ENCODE measurements at places on chromosomes 16 and 17.
A peak's percentile ranks its signal among the peaks of the same experiment; 100 is the strongest.

DNA sequence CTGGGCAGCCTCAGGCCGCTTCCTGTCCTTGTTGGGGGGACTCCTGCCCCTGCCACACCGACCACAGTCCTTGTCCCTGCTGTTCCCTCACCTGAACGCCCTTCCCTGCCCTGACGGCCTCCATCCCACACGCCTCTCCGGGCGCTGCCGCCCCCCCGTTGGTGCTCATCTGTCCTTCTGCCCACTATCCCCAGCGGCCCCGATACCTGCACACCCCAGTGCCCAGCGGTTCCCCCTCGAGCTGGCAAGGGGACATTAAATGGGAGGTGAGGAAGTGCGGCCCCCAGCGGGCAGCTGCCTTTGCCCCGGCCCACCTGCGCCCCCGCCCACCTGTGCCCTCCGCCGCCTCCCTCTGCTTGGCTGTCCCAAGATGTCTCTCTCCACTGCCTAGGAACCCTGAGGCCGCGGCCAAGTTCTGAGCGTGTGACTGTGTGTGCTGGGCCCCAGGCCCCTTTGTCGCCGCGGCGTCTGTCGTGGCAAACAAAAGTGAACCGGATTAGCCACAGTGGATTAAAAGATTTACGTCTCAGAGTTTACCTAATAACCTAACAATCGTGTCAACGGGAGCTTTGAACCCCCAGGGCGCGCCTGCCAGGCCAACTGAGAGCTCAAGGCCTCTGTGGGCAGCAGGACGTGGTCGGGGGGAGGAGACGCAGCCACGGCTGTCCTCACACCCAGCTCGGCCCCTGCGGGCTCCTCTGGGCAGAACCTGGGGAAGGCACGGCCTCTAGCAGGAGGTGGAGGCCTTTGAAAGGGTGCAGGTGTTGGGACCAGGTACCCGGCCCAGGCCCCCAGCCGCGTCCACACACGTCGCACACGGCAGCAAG is 7.6 kb upstream of the AXIN1 start:
- no peak for DNase-seq

DNA sequence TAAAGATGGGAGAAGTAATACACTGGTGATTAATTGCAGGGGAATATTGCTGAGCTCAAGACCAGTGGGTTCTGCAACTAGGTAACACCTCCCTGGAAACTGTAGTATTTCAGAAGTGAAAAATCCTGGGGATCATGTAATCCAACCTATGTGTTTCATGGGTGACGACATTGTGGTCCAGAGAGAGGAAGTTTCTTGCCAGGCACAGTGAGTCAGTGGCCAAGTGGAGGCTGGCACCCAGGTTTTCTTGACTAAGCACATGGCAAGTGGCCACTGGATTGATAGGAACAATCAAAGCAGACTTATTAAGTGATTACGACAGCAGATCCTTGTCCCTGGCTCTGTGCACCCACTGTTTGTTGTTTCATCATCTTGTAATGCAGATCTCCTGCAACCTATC is 14.6 kb upstream of the CIITA start:
- no peak for DNase-seq

GRCh38 chr17:49110509-49110908 is 22.1 kb upstream of the B4GALNT2 start:
- DNase-seq, result no peak

DNA sequence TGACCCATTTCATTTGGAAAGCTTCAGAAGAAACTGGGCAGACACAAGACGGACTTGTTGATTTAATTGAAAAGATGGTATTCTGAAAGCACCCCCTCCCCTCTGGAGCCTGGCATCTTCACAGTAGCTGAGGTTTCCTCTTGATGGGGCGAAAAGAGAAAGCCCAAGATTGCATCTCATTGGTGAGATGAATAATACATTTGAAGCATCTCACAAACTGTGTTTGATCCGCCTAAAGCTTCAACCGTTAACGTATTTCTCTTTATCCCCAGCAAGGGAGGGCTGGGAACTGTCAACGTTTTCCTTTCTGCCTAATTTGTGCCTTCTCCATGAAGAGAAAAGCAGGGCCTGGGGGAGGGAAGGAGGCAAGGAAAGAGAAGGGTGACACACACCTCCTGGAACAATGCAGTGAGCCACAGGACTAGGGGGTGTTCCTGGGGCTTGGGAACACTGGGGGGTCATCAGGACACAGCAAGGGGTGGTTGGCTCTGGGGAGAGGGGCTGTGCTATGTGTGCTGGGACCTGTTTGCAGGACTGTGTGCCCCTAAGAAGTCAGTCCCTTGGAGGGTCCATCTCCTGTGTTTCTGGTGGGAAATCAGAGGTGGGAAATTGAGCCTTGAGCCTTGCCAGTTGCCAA is 18.5 kb upstream of the PIPOX start:
- no peak for DNase-seq

DNA sequence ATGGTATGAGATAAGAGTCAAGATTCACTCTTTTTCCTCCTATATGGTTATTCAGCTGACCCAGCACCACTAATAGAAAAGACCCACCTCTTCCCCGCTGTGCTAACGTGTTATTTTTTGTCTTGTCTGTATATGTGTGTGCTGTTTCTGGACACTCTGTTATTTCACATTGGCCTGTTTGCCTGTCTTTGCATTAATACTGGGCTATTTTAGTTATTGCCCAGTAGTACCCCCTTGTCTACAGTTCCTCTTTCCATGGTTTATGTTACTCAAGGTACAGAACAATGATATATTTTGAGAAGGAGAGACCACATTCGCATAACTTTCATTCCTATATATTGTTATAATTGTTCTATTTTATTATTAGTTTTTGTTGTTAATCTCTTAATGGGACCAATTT is 74.0 kb upstream of the SIAH1 start:
- DNase-seq, result no peak

DNA sequence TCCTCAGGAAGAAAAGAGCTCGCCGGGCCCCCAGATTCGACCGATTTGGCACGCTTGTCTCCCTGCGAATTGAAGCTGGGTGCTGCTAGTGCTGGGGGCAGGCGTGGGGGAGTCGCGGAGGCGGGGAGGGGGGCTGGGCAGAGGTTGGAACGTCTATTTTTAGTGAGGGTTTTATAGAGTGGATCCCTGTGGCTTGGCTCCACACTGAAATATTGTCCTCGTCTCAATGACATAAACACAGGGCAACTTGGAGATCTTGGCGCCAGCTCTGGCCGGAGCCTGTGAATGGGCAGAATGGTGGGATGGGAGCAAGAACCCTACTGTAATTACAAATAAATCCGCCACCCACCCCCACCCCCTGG is 15.7 kb upstream of the NOG start:
- no peak for DNase-seq

- no peak for DNase-seq
Observed at GRCh38 chr17:60631119-60631518, 31.1 kb downstream of the PPM1D start.

GRCh38 chr16:50831751-50832150 is 89.9 kb downstream of the CYLD start:
- DNase-seq, result no peak

- no peak for DNase-seq
Observed at GRCh38 chr17:75325827-75326225, 36.6 kb upstream of the SLC25A19 start.

- no peak for DNase-seq
Observed at GRCh38 chr17:61411261-61412142, 11.9 kb downstream of the TBX2 start.

DNA sequence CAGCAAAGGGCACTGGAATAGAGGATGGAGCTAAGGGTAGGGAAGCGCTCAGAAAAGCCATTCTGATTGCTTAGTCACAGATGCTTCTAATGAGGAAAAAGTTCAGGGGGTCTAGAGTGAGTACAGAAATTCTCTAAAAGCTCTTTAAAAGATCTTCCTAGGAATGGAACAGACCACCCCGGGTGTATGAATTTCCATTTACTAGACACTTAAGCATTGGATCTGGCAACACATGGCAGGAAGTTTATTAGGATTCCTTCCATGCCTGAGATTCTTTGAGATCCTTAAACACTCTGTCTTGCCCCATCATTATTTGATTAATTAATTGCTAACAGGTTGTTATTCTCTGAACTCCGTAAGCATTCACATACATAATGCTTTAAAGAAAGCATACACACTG is 8.5 kb downstream of the KRTAP9-7 start:
- no peak for DNase-seq

GRCh38 chr17:7586673-7587419 is 3.0 kb downstream of the SOX15 start:
- no peak for DNase-seq

GRCh38 chr17:15012351-15012980 is 252.7 kb downstream of the PMP22 start:
- DNase-seq, result no peak

DNA sequence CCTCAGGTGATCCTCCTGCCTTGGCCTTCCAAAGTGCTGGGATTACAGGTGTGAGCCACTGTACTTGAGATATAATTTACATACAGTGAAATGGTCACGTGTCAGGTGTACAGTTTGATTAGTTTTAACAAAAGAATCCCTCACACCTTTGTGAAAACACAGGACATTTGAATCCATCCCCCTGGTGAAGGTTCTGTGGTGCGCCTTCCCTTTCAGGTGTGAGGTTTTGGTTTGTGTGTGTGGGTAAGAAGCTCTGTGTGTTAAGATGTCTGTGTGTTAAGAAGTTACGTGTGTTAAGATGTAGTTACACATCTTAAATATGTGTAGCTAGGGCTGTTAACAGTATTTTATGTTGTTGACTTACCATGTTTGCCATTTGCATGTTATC is 4.4 kb downstream of the SEC14L1 start:
- no peak for DNase-seq

- no peak for DNase-seq
Observed at GRCh38 chr16:56916571-56917403, 15.2 kb upstream of the HERPUD1 start.

DNA sequence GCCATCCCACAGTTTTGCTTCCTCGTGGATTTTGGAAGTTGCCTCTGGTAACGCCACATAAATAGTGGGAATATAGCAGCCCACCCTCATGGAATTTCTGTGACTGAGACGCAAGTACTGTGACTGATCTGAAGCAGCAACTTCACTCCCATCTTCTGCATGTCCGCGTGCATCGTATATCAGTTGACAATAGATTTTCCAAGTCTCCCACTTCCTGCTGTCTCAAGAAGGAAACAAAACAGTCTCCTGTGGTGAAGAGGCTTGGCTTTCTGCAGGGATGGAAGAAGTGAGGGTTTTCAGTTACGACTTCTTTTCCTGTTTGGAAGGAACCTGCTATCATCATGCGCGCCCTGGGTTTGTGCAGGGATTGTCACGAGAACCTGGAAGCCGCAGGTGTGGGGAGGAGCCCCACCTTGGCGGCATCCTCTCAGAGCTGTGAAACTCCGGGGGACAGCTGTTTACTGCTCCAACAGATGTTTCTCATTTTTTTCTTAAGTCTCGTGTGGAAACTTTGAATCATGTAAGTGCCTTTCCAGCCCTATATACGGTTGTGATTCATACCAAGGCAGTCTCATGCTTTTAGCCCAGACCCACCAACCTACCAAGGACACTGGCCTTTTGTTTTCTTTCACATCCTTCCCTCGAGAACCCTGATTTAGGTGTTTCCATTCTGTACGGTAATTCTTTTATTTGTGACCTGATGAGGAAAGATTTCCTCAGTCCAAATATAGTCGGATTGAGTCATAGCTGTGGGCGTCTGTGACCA is 57.5 kb downstream of the WIPI1 start:
- no peak for DNase-seq

DNA sequence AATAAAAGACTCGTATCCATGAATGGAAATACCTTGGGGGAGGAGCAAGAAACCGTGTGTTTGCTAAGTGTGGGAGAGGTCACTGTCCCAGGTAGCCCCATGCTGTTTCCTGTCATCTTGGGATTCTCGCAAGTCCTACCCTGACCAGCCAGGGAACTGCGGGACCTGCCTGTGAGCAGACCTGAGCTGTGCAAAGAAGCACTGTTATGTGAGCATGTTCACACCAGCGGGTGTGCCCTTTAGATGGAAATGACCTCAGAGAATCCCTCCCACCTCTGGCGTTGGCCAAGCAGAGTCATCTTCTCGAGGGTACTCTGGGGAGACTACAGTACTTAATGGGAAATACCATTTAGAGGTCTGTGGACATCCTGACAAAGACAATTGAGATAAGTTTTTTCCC is 127.0 kb upstream of the MON1B start:
- no peak for DNase-seq

GRCh38 chr16:4384509-4384942 is 12.9 kb downstream of the VASN start:
- DNase-seq, result no peak

GRCh38 chr16:56614549-56614991 is 6.2 kb downstream of the MT2A start:
- no peak for DNase-seq

DNA sequence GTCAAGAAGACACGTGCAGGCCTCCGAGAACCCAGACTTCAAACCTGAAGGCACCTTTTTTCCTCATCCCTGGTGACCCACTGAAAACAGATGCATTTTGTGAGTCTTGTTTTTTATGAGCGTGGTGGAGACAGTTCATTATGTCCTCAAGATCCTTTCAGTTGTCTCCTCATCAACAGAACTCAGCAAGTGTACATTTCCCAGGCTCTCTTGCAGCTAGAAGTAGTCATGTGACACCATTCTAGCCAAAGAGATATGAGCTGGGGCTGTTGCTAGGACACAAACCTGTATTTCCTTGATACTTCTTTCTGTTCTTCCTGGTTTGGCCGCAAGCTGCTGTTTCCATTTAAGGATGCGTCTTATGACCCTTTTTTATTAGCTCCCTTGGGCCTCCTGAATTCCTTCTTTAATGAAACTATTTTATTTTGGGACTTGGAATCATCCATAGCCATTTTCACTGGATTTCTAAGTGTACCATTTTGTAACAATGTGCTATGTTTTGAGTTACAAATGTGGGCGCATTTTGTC is 135.7 kb upstream of the FOXF1 start:
- DNase-seq, result no peak

DNA sequence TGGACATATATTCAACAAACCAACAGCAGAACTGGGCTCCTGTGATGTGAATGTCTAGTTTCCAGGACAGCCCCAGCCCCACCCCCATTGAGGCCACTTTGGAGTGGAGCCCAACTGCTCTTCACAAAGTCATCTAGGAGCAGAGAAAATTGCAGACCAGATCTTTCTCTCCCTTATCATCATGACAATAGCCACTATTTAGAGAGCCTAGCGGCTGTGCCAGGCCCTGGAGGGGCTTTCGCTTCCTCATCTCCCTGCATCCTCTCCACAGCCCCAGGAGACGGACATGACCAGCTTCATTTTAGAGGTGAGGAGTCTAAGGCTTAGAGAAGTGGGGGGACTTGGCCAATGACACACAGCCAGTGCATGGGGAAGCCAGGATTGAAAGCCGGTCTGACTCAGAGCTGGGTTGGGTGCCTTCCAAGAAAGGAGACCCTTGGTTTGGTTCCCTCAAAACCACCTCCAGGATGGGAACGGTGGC is 1.4 kb downstream of the PRSS8 start:
- no peak for DNase-seq

- peak; percentile 29 for DNase-seq
Observed at GRCh38 chr16:64250866-64251265, 871.0 kb downstream of the CDH11 start.

DNA sequence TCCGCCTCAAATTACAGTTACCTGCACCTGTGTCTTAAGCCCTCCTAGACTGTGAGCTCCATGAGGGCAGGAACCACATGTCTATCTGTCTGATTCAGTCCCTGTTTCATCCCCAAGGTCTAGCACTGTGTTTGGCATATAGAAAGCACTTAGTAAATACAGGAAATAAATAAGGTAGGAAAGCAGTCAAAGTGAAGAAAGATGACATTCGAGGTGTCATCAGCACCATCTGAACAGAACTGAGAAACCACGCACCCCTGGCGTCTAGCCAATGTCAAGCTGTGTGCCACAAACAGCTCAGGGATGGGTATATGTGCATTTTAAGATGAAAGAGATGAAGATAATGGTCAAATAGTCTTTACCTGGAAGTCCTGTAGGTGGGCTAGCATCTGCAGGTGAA is 79.6 kb upstream of the ATP2A3 start:
- no peak for DNase-seq
